Sigmoid colon (tissue), 7 donors: ENCODE measurements at places on chromosomes 11 and 22. TPM values are rescaled to one million over a fixed set of nuclear protein-coding genes. Genes with fewer than 3 reads are reported as not detected.

- peak; percentile 99 for DNase-seq
These were observed 12.7 kb downstream of the DUSP8 start for GRCh38 chr11:1559111-1559951.

DNA sequence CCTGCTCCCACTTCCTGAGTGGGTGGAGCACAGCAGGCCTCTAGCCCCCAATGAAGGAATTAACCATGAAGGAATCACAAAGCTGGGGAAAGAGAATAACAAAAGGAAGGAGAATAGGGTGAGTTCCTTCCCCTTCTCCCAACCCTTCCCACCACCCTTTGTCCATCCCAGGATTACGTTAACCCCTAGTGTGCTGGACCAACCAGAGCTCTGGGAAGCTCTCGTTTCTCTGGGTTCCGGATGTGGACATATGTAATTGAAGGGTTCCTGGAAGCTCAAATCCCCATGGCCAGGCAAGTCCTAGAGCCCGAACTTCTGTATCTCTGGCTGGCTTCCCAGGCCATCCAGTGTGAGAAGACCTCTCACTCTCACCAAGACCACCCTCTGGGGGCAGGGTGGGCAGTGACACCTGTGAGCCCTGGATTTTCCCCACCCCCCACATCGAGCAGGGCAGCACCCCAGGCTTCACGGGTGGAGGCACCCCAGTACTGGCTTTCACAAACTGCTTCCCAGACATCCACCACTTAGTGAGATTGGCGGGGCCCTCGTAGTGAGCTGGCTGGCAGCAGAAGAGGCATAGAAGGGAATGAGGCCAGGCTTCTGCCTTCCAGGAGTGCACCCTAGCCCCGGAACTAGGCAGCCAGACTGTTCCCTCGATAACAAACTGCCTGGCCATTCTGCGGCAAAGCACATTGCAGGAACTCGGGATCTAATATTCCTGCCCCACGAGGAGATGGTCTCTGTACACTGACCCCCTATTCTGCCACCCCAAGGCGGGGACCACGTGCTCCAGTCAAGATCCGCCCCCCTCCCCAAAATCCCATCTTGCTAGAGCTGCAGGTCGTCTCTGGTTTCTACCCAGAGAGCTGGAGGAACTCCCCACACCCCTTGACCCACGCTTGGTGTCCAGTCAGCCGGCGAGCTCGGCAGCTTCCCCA is 2.1 kb downstream of the NECTIN1 start:
- no peak for DNase-seq

DNA sequence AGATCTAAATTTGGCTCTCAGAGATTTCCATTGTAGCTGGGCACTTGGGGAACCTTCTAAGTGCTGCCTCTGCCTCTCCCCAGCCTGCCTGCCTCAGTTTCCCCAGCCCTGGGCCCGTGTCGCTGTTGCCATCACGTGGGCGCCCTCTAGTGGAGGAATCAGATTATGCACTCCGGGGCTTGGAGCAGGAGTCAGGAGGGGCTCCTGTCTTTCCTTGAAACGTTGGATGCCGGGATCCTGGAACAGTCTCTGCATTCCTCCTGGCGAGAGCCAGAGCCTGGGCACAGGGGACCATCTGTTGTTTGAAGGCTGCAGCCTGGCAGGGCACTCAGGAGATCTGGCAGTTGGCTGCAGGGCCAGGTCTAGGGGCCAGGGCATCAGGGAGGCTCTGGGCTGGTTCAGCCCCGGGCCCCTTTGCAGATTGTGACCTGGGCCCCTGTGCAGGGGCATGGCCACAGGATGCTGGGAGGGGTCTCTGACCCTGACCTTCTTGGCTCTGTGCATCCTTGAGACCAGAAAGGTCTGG is 71.6 kb downstream of the LRP5 start:
- DNase-seq, result peak; percentile 83

DNA sequence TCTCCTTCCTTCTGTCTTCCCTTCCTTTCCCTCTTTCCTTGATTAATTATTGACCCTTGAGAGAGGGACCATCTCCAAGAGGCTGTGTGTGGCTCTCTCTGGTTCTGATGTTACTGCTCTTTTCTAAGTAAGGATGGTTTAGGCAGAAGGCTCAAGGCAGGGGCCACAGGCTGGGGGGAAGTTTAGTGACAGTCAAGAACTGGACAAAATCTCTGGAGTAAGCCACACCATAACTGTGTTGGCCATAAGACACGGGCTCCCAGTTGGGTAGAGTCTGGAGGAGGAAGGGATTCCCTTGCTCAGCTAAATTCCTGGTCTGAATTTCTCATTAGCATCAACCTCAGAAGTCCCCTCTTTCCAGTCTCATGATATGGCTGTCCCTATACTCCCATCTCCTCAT is 74.7 kb downstream of the BUD13 start:
- DNase-seq, result no peak

DNA sequence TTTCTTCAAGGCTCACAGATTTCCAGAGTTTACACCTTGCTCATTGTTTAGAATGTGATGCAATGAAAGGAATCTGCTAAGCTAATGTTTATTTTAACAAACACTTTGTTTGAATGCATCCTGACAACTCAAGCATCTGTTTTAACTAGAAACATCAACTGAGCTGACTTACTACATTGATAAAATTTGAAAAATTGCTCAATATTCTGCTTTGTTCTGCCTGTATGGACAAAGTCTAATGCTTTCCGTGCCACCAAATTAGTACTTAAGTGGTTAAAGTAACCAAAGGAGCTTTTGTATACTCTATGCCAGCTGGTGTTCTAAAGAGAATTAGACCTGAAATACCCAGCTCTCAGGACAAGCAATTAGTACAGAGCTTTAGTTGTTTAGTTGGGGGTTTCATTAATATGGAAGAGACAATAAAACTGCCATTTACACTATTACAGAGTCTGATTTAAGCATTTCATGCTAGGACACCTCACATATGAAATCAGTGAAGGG is 105.2 kb downstream of the MAML2 start:
- no peak for DNase-seq

GRCh38 chr11:34075178-34075820 is 23.8 kb downstream of the CAPRIN1 start:
- DNase-seq, result no peak

GRCh38 chr11:6219359-6219758 is 14.0 kb downstream of the C11orf42 start:
- no peak for DNase-seq

- DNase-seq, result no peak
These were observed 954 bp upstream of the MN1 start for GRCh38 chr22:27802346-27803073.

DNA sequence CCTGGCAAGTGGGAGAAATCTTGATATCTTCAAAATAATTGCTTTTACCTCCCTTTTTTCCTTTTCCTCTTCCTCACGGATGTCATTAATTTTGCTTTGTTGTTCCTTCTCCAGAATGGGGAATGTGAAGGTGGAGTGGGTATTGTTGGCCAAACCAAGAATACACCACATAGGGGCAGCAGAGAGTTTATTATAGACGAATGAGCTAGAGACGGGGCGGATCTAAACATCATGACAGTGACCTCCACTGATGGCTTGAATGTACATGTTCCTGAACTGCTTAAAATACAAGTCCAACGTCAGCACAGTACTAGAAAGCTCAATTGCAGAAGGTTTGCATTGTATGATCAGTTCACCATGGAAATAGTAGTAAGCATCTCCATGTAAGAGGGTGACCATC is 122.3 kb upstream of the SNX19 start:
- no peak for DNase-seq

GRCh38 chr22:35834061-35834460 is 116.4 kb downstream of the APOL5 start:
- DNase-seq, result no peak

GRCh38 chr11:118366287-118366686 is 6.9 kb downstream of the UBE4A start:
- no peak for DNase-seq

The RASSF10 gene
- total RNA-seq, result 0.33 TPM

The FERMT3 gene
- total RNA-seq, result 15.0 TPM
